ENCODE measurements at places on chromosomes 16 and 17.

- DNase-seq: no peak
Measured at GRCh38 chr17:7250695-7251627, 573 bp downstream of the CTDNEP1 start.

GRCh38 chr16:85917959-85918358 is 19.0 kb downstream of the IRF8 start:
- no peak for DNase-seq

DNA sequence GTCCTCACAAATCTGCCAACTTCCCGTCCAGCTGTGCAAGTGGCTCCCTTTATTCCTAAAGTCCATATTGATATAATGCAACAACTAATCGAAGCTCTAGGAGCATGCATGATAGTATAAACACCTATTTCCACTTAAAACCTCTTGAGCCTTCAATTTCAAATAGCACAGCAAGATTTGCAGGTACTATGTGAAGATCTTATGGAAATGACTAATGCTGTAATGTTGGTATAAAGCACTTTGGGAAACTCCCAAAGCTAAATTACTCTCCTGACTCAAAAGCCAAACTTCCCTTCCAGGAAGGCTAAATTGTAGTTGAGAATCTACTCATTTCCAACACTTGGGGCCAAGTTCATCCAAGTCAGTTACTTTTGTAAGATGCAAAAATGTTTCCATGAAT is 287.6 kb upstream of the CDH11 start:
- DNase-seq: no peak

DNA sequence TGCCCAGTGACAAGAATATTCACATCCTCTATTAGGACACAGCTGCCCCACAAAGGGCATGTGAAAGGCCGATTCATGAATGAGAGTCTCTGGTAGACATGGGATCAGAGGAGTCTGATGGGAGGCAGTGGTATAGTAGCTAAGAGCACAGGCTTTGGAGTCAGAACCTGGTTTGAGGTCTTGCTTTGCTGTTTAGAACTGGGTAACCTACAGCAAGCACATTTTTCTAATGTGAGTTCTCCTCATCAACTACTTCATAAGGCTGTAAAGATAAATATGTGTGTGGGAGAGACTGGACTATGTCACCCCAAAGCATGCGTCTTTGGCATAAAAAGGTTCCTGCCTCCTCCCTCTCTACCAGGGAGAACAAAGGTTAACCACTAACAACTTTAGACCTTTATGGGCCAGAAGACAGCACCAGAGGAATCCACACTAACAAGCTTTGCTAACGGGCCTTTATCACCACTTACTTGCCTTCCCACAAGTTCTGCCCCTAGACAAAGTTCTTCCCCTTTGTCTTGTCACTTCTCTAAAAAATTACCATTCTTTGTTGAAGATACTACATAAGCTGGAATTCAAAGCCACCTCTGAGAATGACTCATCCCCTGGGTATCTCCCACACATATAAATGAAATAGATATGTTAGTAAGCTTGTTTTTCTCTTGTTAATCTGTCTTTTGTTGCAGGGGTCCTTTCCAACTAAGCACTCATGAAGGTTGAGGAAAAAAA is 21.1 kb downstream of the CDR2 start:
- DNase-seq: peak; percentile 17

DNA sequence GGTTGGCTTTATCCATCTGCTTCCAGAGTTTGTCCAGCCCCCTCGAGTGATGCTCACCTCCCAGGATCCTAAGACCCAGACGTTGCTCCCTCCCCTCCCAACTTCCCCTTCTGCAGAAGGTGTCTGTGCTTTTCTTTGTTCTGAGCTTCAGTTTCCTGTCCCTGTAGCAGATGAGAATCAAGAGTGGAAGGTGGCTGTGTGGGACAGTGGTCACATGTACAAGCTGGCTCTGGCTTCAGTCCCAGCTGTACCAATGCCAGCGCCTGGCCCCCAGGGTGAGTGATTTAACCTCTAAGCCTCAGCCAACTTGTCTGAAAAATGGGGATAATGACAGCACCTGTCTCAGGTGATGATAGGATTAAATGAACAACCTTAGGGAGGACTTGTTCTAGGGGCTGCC is 7.7 kb downstream of the PRR15L start:
- DNase-seq: no peak

- no peak for DNase-seq
Measured at GRCh38 chr17:31908386-31908785, 6.9 kb upstream of the UTP6 start.

- DNase-seq: no peak
Measured at GRCh38 chr16:49093939-49094338, 187.7 kb downstream of the CBLN1 start.

DNA sequence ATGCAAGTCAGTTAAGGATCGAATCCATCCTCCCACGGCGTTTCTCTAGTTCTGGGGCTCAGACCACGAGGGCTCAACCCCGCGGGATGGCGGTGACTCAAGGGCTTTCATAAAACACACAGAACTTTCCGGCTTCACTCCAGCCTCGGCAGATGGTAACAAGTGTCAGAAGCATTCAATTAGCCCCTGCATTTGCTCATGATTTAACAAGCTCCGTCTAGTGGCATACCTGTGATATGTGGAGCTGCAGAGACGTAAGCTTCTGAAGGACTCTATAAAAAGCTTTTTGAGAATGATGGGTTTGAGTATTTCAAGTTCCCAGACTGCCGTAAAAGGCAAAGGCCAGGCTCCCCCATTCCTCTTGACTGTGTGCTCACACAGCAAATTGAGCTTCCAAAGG is 91.3 kb upstream of the SEC14L1 start:
- no peak for DNase-seq
